PC-9 (cell line): ENCODE measurements at places on chromosomes 4 and X. TPM values are rescaled to one million over a fixed set of nuclear protein-coding genes. Genes with fewer than 3 reads are reported as not detected.
A peak's percentile ranks its signal among the peaks of the same experiment; 100 is the strongest.

- DNase-seq = no peak
Measured at GRCh38 chrX:57583477-57583876, 8.3 kb upstream of the ZXDB start.

- DNase-seq = no peak
Measured at GRCh38 chrX:21963269-21963668, 22.8 kb downstream of the SMS start.

DNA sequence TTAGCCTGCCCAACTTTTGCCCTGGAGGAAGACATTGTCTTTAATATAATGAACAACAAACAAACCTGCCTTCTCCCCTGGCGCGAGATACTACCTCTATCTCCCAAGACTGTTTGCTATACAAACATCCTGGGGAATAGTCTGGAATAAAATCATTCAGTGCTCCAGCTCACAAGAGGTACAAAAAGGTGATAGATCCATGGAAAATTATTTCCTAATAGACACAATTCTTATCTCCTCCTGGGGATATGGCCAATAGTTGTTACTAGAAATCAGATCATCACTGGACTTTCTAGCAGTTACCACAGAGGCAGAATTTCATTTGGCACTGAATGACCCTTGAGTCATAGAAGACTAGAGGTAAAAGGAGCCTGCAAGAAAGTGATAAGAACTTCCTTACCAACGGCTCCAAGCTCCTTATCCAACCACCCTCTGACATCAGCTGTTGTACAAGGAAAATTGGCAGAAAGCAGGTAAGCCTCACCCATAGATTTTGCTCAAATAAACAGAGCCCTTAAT lies 38.1 kb downstream of the MID1 start:
- no peak for DNase-seq

DNA sequence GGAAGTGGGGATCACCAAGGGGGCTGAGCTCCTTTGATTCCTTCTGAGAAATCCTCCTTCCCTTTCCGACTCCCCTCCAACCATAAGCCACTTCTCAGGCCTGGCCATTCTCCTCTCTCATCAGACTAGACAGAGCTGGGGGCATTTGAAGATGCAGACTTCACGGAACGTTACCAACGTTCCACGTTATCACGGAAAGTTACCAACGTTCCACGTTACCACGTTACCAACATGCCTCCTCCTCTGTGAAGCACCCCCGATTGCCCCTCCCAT lies 85.4 kb upstream of the WWC2 start:
- no peak for DNase-seq

GRCh38 chrX:25025615-25026014 lies 9.8 kb upstream of the ARX start:
- DNase-seq = no peak

GRCh38 chr4:156746111-156746510 lies 225.5 kb downstream of the PDGFC start:
- DNase-seq = no peak

Gene CXCL11
- total RNA-seq = not detected in 2 replicates

DNA sequence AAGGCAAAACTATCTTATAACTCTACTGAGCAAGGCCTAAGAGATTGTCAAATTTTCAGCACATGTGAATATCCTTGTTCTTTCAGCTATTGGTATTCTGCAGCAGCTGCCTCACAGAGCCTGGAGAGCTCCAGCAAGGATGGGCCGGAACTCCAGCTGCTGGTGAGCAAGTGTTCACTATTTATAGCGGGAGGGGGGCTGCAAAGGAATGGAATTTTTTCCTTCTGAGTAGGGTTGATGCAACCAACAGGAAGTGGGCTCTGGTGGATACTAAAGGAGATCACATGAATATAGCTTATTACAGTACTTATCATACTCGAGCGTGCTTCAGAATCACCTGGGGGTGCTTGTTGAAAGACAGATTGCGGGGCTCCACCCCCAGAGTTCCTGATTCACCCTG lies 20.2 kb upstream of the SETD7 start:
- no peak for DNase-seq

- DNase-seq = peak; percentile 20
Measured at GRCh38 chr4:15811703-15812337, 33.7 kb downstream of the CD38 start.

DNA sequence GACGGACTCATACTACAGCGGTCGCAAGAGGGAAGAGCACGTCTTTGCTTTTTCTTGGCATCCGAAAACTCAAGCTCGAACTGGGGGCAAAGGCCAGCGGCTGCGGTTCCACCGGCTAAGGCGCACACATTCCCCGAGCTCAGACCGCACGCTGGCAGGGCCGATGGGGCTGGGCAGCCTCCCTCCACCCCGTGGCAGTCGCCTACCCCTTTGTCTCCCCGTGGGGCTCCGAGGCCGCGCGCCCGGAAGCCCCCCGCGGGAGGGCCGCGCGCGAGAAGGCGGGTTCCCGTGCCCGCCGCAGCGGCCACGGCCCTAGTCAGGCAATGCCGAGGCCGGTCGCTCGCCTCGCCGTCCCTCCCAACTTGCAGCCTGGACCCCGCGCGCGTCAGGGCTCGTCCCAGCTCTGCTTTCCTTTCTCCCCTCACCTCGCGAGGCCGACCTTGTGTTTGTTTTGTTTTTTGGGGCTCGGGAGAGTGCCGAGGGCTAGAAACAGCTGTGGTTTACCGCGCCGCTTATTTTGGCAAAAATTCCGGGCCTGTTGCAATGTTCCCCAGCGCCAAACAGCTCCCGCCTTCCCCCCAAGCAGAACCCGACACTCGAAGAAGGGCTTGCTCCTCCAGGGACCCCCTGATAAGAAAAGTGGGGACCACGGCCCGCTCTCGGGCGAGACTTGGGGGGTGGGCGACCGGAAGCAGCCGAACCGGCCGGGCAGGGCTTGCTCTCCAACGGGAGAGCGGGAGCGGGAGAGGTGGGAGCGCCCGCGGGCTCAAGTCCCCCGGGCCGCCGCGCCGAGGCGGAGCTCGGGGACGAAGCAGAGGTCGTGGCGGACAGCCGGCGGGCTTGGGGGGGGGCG lies 561 bp upstream of the N4BP2 start:
- peak; percentile 73 for DNase-seq

Gene TCEAL7
- total RNA-seq = not detected in 2 replicates

DNA sequence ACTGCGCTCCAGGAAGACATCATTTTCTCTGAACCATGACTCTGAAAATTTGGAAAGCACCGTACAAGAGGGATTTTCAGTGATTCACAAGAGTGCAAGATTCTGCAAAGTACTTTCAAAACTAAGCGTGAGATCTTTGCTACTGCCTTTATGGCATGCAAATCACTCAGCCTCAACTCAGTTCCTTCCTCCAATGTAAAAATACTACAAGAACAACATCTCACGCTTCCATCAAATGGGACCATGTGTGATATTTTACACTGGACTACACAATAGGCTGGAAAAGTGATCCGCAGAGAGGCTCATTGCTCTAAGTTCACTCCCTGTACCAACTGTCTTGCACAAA lies 674 bp upstream of the IL15 start:
- DNase-seq = peak; percentile 33

Gene PHKA2
- total RNA-seq = 34.4 and 41.0 TPM in 2 replicates

DNA sequence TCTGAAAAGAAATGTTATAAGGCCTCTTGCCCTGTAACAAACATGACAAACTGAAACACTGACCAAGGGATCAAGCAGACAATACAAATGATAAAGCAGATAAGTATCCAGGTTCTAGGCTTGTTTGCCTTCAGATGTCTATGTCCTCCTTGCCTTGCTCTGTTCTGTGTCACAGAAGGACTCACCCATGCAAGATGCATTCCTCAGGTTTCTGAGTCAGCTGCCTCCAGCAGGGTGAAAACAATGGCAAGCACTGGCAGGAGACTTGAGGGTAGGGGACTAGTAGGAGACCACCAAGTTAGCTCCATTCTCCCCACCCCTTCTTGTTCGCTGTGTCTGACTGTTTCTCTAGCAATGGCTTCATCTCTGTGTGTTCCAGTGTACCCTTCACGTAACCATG lies 76.6 kb upstream of the CXXC4 start:
- DNase-seq = peak; percentile 42

DNA sequence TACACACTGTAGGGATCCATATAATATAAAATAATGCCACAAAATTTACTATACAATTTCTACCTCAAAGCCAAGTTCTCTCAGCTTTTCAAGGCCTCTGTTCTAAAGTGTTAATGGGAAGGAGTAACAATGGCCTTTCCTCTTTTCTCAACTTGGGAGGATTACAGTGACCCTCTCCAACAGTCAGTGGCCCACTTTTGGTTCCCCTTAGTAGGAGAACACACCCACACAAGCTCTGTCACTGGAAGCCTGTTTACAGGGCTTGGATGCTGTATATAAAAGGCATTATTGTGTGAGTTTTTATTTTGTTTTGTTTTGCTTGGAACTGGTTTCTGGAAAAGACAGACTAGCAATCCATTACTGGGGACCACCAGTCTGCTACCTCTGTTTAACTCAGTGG lies 1.8 kb downstream of the ARHGEF6 start:
- no peak for DNase-seq

GRCh38 chr4:41819621-41820020 lies 71.1 kb upstream of the PHOX2B start:
- DNase-seq = no peak
